ENCODE measurements at places on chromosomes 7 and 10.

- DNase-seq: no peak
Observed at GRCh38 chr10:58826694-58827093, 314.0 kb downstream of the BICC1 start.

- DNase-seq: no peak
Observed at GRCh38 chr7:95871075-95871848, 98.9 kb downstream of the DYNC1I1 start.

DNA sequence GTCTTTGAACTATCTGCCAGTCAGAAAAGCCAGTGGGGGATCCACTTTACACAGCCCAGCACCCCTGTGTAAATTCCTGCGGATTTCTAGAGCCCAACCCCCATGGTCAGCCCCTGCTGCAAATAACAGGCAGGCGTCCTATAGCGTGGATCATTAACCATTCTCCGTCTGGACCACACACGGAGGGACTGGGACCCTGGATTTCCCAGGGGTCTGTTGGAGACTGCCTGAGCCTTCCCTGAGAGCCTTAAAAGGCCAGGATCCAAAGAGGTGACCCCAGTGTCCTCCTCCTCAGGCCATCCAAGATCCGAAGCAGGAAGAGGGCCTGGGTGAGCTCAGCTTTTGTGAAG is 11.2 kb upstream of the GRID1 start:
- DNase-seq: no peak

GRCh38 chr10:75356484-75356883 is 45.1 kb downstream of the ZNF503 start:
- DNase-seq: no peak

DNA sequence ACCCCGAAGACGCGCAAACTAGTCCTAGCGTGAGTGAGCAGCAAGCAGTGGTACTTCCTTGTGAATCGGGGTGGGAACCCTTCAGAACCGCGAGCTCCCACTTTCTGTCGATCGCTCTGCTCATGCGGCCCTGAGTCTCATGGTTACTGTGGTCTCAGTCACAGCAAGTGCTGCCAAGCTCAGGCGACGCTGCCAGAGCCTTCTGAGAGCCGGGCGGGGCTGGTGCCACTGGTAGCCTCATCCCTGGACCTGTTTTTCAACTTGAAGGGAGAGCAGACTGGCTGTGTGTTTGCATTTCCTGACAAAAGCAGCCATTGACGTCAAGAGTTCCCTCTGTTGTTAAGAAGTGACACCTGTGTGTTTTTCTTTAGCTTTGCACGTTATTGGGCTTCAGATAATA is 32.9 kb upstream of the BHLHA15 start:
- no peak for DNase-seq

DNA sequence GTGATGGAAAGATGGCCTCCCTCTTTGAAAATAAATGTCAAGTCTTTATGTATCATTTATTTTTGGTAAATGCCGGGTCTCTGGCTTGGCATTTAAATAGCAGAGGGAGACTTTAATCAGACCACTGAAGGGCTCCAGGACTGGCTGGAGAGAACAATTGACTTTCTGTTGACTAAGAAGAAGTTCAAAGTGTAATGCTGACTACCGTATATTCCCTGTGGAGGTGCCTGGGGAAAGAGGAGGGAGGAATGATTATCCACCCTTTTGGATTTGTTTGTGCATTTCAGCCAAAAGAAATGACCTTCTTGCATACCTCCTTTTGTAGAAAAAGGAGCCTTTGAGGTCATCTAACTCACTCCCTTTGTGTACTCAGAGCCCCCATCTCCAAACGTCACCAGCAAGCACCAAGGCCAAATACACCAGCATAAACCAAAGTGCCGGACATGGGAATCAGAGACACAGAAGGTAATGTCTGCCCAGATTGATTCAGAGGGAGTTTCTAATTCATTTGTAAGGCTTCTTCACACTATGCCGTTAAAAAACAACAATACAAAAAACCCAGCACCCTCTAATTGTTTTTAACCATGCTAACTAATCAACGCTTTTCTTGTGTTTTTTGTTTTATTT is 75.2 kb downstream of the PRLHR start:
- DNase-seq: no peak
